ENCODE measurements at places on chromosomes 1 and 21.

- DNase-seq = no peak
Observed at GRCh38 chr1:116417678-116418077, 44.6 kb downstream of the ATP1A1 start.

GRCh38 chr1:2046174-2046917 is 3.9 kb upstream of the PRKCZ start:
- no peak for DNase-seq

DNA sequence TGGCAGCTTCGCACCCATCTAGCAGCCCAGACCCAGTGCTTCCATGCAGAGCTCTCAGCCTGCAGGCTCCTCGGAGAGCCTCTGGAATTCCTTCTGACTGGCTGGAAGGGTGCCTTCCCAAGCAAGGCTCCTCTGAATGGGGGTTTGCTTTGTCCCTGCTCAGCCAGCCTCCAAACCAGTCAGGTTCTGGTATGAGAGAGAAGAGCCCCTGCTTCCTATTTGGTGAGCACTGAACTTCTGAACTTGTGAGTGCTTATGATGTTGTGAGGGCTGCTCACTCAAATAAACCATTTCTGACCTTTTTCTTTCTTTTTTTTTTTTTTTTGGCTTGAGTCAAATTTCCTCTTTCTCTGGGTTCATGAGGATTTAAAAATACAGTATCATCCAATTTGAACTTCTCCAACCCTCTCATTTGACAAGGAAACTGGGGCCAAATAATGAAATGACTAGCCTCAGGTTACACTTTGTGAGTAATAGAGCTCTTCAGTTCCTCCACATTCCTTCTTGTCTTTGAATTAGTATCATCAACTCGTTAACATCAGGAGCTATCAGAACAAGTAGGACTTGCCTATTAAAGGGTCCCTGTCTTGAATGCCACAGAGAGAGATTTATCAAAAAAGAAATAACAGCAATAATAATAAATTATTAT is 39.6 kb downstream of the GFI1 start:
- no peak for DNase-seq

GRCh38 chr1:62869217-62869754 is 85.4 kb downstream of the ATG4C start:
- DNase-seq = no peak

- no peak for DNase-seq
Observed at GRCh38 chr1:47178020-47178419, 11.8 kb downstream of the PDZK1IP1 start.

GRCh38 chr1:234515411-234515810 is 36.4 kb upstream of the TARBP1 start:
- DNase-seq = no peak

DNA sequence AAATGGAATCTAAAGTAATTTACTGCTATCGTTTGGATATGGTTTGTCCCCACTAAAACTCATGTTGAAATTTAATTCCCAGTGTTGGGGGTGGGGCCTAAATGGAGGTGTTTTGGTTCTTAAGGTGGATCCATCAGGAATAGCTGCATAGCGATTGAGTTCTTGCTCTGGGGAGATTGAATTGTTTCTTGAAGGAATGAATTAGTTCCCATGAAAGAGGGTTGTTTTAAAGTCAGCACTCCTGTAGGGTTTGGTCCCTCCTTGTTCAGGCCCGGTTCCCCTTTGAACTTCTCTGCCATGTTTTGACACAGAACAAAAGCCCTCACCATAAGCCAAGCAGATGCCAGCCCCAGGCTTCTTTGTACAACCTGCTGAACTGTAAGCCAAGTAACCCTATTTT is 170.9 kb downstream of the COL11A1 start:
- DNase-seq = no peak

GRCh38 chr1:187665483-187665882 is 836.7 kb downstream of the PLA2G4A start:
- DNase-seq = no peak

DNA sequence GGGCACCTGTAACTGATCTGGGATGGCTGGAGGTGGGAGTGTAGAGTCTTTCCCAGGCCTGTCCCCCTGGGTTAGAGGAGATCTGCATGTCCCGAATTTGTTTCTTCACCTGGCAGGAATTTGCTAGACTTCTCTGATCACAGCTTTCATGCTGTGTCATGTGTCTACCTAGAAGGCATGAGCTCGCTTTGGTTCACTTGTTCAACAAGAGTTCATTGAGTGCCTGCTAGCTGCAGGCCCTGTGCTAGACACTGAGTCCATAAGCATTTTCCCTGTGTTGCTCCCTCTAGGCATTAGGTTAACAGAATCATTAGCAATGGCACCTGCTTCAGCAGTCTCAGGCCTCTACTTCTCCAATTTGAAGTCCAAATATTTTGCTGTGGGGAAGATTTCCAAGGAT is 101.6 kb downstream of the MTR start:
- no peak for DNase-seq

Measured in effector CD4-positive, alpha-beta T cell (primary cell).